Muscle of back (tissue), 13 donors: ENCODE measurements at places on chromosomes 16 and 17. TPM values are rescaled to one million over a fixed set of nuclear protein-coding genes. Genes with fewer than 3 reads are reported as not detected.

Gene NPIPB9
- polyA plus RNA-seq = 4.2 TPM

Gene SLFN12
- 7.3 TPM for polyA plus RNA-seq

Gene TBC1D3I
- not detected for polyA plus RNA-seq

Gene FKBP10
- polyA plus RNA-seq = 183 TPM

Gene KCNJ16
- polyA plus RNA-seq = 0.53 TPM

Gene TBC1D3C
- not detected for polyA plus RNA-seq

Gene TSNAXIP1
- polyA plus RNA-seq = 1.2 TPM

GRCh38 chr16:86490859-86491639 lies 19.3 kb upstream of the FOXF1 start:
- no peak for DNase-seq

DNA sequence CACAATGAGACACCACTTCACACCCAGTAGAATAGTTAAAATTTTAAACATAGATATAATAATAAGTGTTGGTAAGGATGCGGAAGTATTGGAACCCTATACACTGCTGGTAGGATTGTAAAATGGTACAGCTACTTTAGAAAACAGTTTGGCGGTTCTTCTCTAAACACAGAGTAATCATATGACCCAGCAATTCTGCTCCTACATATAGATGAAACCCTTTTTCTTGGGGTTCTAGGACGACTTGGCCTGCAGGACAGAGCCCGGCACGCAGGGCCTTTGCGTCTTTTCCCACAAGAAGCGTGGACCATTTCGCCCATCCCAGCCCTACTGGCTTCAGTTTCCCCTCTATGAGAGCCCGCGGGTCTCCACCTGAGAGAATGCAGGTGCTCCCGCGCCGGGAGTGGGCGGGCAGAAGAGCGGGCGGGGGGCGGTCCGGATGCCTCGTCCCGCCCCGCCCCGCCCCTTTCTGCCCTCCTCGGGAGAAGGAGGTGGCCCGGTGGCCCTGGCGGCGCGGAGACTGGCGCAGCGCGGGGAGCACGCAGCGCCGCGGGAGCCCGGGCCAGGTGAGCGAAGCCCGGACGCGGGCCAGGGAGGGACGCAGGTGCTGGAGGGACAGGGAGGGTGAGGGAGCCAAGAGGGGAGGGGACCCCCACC lies at the start of gene SDR42E2:
TSS of gene SDR42E2 (plus strand) at position 508 of the 657 bp plus-strand sequence. CDS start 3,077 bp downstream, outside the sequence.
- no peak for DNase-seq

GRCh38 chr17:66423056-66423955 lies 120.9 kb downstream of the PRKCA start:
- DNase-seq = peak; percentile 53

- no peak for DNase-seq
These were observed 9.4 kb upstream of the SLC7A5 start for GRCh38 chr16:87878704-87879103.

DNA sequence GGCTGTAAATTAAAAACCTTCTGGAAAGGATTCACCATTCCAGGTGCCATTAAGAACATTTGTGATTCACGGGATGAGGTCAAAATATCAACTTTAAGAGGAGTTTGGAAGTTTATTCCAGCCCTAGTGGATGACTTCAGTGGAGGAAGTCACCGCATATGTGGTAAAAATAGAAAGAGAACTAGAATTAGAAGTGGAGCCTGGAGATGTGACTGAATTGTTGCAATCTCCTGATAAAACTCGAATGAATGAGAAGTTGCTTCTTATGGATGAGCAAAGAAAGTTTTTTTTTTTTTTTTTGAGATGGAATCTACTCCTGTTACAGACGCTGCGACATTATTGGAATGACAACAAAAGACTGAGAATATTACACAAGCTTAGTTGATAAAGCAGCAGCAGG lies 26.7 kb downstream of the CCL4 start:
- no peak for DNase-seq

DNA sequence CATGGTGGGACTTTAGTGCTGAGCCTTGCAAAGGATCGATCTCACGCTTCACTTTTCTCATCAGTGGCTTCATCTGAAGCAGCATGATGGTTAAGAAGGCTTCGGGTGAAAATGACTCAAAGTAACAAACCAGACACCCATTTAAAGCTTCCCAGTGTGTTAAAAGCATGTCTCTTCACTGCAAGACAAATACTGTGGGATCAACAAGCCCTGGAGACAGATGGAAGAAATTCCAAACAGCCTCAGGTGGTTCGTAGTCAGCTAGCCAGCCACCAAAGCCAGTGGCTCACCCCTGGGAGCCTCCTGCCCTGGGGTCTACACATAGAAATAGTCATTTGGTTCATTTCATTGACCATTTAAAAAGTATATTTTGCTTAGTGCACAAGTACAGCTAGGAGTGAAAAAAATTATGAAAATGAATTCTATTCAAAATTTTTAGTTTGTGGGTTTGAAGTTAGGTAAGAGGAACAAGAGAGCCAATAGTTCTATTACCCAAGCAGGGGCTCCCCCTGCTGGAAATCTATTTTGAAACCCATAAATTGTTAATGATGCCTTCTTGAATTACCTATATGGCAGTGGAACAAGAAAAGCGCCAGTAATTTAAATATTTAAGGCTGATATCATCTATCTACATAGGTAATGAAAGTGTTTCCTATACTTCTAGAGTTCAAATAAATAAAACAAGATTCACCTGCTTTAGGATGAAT lies 51.6 kb downstream of the PMP22 start:
- no peak for DNase-seq

DNA sequence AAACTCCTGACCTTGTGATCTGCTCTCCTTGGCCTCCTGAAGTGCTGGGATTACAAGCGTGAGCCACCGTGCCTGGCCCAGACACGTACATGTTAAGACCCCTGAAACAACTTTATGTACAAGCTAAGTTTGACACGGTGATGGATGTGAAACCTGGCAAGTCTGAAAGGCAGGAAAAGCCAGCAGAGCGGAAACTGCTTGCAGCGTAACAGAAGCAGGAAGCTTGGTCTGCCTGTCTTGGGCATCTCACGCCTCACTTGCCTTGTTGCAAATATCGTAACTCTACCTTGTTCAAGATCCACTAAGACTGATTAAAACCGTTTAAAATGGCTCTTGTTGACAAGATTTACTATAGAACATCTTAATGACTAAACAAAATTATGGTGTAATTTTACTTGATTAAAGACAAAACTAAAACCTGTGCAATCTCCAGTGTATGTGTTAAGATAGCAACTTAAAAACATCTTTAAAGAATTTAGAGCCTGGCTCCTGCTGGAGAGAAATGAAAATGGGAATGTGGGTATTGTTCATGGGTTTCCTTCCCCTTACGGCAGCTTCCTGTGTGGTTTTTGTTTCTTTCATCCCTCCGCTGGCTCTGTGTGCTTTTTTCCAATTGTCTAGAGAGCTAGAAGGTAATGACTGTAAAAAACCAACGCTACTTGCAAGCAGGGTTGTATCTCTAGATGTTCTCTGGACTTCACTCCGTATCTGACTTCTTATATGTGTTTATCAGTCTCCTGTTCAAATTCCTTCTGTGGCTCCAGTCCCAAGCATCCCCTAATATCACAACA lies 477.6 kb downstream of the XYLT1 start:
- no peak for DNase-seq

DNA sequence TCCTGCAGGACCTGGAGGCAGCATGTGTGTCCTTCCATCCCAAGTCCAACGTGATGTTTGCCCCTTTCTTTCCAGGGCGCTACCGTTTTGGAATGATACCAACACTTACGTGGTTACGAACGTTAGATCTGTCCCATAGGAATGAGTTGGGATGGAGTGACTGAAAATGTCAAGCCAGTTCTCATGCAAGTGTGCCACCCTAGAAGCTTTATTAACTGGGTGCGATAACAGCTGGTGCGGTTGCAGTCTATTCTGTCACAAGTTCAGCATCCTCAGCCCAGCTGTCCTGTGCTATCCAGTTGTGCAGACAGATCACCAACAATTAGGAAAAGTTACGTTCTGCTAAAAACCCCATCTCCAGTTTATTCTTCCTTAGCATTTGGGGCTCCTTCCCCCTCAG lies 52.5 kb downstream of the BANP start:
- DNase-seq = no peak

DNA sequence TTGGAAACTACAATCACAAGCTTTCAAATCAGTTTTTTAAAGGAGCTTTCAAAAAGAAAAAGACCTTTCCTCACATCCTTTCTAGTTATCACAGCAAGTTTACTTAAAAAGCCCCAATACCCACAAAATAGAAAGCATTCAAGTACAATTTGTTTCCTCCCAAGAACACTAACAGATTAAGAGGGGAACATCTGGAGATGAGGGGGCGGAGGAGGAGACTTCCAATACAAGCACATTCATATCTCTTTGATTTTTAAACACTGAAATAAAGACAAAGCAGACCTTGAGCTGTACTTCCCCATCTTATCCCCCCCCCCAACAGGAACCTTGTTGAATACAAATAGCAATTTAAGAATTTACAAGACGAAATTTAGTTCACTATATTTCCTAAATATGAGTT lies 2.0 kb downstream of the YWHAE start:
- DNase-seq = no peak

DNA sequence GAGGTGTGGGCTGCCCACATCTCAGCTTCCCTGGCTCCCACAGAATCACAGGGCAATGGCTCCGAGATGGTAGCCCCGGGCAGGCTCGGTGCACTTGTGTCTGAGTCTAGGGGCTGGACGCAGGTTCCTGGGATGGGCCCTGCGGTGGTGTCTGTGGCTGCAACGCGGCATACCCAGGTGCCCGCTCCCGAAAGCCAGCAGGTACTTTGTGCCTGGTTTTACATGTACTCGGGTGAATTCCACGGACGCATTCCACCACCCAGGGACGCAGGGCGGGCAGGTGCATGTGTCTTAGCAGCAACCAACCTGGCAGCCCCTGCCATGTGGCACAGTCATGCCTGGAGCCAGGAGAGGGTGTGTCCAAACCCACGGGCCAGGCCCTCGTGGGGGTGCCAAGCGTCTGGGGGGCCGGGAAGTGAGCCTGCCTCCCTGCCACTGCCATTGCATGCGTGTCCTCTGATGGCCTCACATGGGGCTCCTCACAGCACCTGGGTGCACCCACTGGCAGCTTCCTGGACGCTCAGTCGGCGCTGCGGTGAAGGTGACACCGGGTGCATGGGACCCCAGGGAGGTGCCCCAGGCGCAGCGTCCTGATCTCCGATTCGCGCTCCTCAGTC lies 4.4 kb upstream of the TMEM204 start:
- DNase-seq = no peak

DNA sequence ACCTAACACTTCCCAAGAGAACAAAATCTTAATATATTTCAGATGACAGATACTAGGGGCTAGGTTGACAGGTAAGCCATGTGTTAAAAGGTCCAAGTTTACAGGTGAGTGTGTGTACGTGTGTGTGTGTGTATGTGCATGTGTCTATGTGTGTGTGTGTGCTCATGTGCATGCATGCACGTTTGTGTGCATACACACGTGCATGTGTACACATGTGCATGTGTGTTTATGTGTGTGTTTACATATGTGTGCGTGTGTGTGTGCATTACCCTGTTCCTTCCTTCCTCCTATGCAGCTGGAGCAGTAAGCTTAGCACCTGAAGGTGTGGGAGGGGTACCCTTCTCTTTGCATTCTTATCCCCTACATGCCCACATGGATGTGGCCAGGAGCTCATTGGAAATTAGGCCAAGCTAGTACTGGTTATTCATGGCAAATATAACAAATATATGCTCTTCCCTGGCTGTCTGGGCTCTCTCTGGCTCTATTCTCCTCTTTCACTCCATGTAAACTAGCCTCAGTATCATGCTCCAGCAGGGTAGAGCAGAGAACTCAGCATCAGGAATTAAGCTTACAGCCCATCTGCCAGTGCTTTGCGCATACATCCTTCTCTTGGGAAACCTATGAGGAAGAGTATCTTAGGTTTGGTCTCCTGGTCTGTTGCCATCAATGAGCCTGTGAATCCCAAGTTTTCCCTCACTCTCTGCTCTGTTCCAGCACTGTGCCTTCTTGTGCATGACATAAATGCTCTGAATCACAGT lies 258.0 kb upstream of the MYOCD start:
- DNase-seq = no peak

DNA sequence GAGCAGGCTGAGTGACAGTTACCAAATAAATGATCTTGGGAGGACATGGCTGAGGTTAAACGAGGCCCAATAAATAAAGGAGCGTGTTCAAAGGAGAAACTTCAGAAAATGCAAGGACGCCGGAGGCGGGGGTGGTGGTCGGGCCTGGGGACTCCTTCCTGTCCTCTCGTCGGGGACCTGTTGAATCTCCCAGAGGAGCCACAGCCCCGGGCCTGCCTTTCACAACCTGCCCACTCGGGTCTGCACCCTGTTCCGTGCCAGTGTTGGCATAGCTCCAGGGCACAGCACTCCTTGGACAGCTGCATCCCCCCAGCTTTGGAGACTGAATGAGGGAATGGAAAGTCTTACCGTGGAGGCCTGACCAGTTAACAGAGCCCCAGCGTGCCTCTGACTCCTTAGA lies 8.1 kb upstream of the TBX4 start:
- no peak for DNase-seq

DNA sequence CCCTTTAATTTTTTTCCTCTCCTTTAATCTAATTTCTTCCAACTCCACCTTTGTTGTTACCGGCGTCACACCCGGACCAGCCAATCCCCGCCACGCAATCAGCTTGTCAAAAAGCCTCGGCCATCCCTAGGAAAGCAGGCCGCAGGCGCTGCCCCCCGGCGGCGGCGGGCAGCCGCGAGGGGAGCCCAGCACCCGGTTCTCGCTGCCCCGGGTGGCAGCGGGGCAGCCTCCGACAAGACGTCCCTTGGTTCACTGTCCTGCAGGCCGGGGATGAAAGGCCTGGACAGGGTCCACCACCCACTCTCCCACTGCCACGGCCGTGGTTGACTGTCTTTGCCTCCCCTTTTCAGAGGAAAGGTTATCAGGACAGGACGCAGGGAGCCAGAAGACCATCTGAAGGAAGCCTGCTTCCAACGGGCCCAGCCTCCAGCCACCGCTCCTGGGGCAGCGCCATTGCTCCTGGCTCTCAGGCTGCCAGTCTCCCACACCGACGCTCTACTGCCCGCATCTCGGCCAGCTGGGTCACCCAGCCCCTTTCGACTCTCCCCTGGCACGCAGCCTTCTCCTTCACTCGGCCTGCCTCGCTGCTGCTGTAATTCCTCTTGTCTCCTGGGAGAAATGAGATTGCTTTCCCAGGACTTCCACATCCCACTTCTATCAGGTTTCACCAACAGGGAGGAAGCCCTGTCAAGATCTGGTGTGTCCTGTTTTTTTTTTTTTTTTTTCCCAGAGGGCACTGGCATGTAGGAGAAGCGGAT lies 2.8 kb upstream of the UBTF start:
- peak; percentile 65 for DNase-seq

- no peak for DNase-seq
These were observed 18.4 kb downstream of the SYT17 start for GRCh38 chr16:19186408-19186807.

GRCh38 chr17:56173958-56174835 lies 20.9 kb downstream of the ANKFN1 start:
- DNase-seq = peak; percentile 35

- no peak for DNase-seq
These were observed 45.0 kb downstream of the SCNN1G start for GRCh38 chr16:23227529-23227928.

GRCh38 chr16:78694414-78694813 lies 595.0 kb downstream of the WWOX start:
- DNase-seq = no peak

DNA sequence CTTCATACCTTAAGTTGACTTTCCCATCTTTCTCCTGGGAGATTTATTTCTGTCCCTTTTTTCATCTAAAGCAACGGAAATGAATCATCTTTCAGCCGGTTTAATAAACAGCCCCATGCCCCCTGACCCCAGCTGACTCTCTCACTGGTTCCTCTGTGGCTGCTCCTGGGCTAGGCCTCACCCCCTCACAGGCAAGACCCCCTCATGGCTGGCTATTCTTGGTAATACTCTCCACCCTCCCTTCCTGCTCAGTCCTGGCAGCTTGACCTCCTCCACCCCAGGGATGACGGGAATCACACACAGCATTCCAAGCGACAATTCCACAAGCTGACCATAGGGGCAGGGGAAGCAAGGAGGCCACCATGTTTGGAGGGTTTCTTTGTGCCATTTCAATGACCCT lies 1.5 kb upstream of the ADAP2 start:
- DNase-seq = no peak
